ENCODE measurements at places on chromosomes 13 and 19. TPM values are rescaled to one million over a fixed set of nuclear protein-coding genes. Genes with fewer than 3 reads are reported as not detected.

HSPB6 gene
- total RNA-seq = 0.37 TPM

ZNF699 gene
- 6.7 TPM for total RNA-seq

TSSK6 gene
- total RNA-seq = 2.7 TPM

ERICH4 gene
- not detected for total RNA-seq

CEACAM8 gene
- not detected for total RNA-seq

GPR12 gene
- total RNA-seq = 0.14 TPM

KIR2DL3 gene
- total RNA-seq = not detected

AZU1 gene
- 0.68 TPM for total RNA-seq
